Esophagus squamous epithelium (tissue), 5 donors: ENCODE measurements at places on chromosomes 16 and 17.

GRCh38 chr16:78034530-78034929 lies 12.2 kb downstream of the CLEC3A start:
- DNase-seq = no peak

DNA sequence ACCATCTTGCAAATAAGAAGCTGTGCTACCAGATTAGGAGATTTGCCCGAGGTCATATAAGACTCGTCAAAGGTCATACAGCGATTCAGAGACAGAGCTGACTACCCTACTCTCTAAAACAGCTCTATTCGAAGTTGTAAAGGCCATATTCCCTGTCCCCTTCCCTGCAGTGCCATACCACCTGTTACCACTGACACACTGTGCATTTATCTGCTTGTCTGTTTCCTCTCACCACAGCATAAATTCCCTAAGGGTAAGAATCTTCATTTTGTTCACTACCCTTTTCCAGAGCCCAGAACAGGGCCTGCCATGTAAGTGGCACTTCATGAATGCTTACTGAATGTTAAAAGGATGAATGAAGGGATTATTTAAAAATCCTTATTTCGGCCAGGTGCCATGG lies 3.4 kb upstream of the KSR1 start:
- no peak for DNase-seq

- DNase-seq = no peak
These were observed 757 bp downstream of the ORMDL3 start for GRCh38 chr17:39926588-39927100.

DNA sequence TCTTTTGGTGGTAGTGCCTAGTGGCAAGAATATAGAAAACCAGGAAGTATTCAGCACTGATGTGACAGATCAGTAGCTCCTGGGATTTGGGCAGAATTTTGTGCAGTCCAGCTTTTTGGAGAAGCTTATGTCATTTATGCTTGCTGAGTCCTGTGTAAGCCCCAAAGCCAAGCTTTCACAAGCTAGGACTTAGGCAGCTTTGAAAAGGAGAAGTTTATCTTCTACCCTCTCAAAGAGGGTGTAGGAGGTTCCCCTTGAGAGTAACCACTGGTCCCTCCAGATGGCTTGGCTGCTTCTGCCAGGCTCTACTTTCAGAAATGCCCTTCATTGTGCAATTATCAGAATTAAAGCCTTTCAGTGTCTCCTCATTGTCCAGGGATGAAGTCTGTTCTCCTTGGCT lies 78.8 kb downstream of the CES1 start:
- DNase-seq = no peak

DNA sequence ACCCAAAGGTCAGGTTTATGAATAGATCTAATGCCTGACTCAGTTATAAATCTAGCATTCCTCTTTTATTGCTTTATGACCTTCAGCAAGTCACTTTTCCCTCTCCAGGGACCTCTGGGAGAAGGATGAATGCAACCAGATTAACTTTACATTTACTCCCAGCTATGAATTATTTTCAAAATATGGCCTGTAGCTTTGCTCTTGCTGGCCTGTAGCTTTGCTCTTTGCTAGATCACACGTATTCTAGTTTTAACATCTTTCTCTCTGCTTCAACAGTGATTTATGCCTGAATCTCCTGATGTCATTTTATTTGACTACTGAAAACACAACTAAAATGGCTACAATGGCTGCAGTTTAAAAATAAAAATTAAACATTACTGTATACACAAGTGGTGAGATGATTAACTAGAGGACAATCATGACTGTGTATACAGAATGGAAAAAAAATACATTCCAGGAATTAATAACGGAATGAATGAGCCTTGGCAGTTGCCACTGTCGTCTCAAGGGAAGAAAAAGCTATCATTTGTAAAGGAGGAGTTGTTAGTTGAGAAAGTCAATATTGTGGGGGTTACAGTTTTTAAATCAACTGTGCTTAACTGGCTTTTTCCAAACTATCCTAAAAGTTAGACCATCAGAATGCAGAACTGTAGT lies 434.5 kb upstream of the GOT2 start:
- no peak for DNase-seq

DNA sequence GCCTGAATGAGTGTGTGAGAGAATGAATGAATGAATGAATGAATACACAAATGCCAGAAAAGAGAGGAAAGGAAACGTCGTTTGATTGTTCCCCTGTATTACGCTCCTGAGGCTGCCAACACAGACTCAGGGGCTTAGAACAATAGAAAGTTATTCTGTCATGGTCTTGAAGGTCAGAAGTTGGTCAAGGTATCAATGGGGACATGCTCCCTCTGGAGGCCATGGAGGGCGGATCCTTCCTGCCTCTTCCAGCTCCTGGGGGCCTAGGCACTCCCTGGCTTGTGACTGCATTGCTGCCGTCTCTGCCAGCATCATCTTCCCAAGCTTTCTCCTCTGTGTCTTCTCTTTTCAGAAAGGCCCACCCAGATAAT lies 1.5 kb upstream of the SLC38A8 start:
- no peak for DNase-seq

DNA sequence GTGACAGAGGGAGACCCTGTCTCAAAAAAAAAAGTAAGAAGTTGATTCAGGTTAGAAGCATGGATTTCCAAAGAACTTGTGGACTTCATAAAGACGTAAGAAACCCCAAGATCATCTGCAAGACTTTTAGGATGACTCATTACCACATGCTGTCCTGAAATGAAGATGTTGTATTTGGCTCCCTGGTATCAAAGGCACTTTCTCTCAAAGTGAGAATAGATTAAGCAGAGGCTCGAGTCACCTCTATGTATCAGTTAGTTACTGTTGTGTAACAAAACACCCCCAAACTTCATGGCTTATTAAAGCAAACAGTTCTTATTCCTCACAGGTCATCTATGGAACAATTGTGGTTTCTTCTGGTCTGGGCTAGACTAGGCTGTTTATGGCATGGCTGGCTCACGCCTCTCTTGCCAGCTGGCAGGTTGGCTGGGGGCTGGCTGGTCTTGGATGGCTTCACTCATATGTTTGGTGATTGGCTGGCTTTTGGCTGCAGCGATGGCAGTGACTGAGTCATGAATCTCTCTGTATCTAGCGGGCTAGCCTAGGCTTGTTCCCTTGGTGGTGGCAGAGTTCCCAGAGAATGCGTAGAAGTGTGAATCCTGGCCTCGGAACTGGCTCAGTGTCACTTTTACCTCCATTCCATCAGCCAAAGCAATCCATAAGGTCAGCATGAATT lies 60.4 kb upstream of the MSI2 start:
- DNase-seq = no peak

GRCh38 chr17:55266958-55267688 lies 2.4 kb downstream of the HLF start:
- DNase-seq = no peak
